Activated T-cell treated with anti-CD3 and anti-CD28 coated beads, Interleukin-2, amount 50 U/mL, for 4 hours (primary cell): ENCODE measurements at places on chromosomes 6 and 20. TPM values are rescaled to one million over a fixed set of nuclear protein-coding genes. Genes with fewer than 3 reads are reported as not detected.

- no peak for DNase-seq
Measured at GRCh38 chr6:14305131-14305530, 187.6 kb downstream of the CD83 start.

GRCh38 chr6:57017841-57018240 is 28.7 kb upstream of the KIAA1586 start:
- no peak for DNase-seq

- DNase-seq, result no peak
Measured at GRCh38 chr20:62633598-62634329, 8.5 kb upstream of the SLCO4A1 start.

DNA sequence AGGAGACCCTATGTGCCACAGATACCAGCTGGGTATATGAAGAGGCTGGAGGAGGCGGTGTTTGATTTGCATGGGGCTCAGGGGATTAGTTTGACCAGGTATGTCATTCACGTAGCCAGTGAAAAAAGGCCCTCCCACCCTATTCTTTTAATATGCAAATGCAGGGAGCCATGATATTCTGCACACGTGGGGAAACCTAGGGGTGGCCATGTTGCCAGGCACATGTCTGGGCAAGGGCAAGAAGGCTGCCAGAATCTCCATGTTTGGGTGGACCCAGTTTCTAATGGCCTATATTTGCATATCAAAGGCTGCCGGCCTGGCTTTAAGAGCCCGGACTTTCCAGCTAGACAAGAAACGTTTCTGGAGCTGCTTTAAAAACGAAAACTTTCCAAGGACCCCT is 60.4 kb downstream of the SOX4 start:
- DNase-seq, result no peak

DNA sequence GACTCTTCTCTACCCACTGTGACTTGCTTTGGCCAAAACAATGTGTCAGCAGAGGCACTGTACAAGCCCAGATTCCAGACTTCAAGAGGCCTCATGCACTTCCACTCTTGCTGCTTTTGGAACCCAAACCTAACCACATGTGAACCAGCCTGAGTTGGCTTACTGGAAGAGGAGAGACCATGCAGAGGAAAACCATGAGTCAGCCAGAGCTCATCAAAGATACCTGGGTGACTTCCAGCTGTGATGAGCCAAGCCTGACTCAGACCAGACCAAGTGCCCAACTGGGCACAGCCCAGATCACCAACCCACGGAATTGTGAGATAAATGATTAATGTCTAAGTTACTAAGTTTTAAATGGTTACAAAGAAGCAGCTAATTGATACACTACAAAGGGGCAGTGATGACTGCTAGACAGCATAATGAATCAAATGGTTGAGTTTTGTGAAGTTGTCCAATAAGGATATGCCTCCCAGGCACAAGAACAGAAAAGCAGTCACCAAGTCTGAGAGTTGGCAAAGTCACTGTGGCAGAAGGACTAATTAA is 16.2 kb upstream of the BEND6 start:
- no peak for DNase-seq

- DNase-seq, result no peak
Measured at GRCh38 chr20:53020376-53020775, 48.2 kb downstream of the TSHZ2 start.

DNA sequence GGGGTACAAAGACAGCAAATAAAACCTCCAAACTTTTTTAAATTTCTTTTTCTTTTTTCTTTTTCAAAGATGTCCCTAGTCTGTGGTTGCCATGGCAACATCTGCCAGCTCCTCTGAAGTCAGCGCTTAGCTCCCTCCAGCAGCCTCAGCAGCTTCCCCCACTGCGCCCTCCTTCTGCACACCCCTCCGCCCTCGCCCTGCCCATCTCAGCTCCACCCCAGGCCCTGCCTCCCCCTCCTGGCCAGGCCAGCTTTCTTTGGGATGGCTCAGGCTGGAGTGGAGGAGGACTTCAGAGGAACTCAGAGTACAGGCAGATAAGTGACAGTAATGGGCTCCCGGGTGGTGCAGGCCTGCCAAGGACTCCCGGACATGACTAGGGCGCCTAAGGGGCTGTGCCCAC is 104.6 kb downstream of the LRFN2 start:
- DNase-seq, result no peak

DNA sequence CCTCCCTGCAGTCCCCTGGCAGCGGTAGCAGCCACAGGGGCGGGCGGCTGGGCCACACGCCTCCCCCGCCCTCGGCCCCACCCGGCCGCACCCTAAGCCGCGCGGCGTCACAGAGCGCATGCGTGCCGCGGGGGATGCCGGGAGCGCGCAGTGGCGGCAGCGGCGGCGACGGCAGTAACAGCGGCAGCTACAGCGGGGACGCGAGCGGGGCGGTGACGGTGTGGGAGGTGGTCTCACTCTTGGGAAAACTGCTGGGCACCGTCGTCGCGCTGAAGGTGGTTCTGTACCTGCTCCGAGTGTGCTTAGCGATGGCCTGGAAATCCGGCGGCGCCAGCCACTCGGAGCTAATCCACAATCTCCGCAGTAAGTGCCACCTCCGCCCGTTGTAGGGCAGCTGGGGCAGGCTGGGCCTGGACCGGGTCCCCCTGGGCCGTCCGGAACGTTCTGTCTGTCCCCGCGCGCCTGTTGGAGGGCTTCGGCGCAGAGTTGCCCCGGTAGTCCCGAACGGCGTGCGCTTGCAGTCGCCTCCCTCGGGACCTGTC is at the start of gene PCMT1:
TSS of gene PCMT1 (plus strand) at position 148 of the 542 bp plus-strand sequence. CDS start at position 309, 161 bp downstream.
- DNase-seq, result peak; percentile 84

DNA sequence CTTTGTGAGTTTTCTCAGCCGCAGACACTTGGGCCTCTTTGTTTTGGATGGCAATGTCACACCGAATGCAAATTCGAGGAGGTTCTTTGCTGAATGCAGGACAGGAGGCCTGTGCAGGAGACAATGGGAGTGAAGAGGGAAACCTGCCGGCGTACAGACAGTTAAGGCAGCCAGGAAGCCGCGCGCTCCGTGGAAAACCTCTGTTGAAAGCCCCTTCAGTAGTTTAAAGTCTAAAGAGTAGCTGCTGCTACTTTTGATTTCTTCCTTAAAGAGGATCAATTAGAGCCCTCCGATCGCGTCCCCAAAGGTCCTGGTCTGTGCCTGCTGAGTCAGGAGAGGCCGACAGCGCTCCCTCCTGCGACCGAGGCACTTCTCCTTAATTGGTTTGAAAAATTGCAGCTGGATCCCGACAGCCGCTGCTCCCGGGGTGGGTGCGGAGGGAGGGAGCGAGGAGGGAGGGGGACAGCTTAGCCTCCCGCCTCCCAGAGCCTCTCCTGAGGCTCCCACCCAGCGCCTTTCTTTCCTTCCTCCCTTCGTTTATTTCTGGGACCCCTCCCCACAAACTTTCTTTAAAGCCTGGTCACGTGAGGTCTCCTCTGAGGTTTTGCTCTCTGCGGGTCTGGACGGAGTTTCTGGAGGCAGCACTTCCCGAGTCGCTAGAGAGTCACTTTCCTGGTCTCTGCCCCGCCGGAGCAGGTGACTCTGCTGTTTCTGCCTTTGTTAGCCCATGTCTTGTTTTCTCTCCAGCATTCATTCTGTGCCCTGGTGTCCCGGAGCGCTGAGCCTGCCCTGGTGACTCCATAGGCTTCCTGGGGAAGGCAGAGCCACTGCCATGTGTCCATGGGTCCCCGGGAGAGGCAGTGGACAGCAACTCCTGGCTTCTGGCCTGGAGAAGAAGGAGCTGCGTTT is 22.3 kb upstream of the RPP40 start:
- DNase-seq, result no peak

Gene TOX2
- 0.66 TPM for total RNA-seq

Gene SLC4A11
- total RNA-seq, result 1.4 TPM

Gene KCNQ2
- total RNA-seq, result not detected

Gene MYT1
- total RNA-seq, result not detected

Gene CALHM5
- total RNA-seq, result not detected
